ENCODE measurements at places on chromosomes 6 and 20.

DNA sequence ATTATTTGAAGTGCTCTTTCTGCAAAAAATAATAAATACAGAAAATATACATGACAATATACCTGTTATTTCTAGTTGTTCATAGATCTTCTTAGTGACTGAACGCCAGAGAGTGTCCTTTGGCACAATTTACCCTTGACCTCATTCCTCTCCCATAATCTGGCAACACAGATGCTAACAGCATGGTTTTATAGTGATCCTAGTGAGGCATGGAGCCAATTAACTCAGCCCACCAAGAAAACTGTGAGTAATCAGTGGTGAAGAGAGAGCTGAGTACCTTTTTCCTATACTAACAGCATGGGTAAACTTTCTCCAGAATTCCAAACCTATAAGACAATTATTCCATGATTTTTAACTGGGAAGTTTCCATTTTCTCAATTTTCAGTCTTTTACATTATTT lies 61.0 kb downstream of the VGLL2 start:
- no peak for DNase-seq

- no peak for DNase-seq
These were observed 4.1 kb downstream of the ZC3H12D start for GRCh38 chr6:149480502-149481280.

DNA sequence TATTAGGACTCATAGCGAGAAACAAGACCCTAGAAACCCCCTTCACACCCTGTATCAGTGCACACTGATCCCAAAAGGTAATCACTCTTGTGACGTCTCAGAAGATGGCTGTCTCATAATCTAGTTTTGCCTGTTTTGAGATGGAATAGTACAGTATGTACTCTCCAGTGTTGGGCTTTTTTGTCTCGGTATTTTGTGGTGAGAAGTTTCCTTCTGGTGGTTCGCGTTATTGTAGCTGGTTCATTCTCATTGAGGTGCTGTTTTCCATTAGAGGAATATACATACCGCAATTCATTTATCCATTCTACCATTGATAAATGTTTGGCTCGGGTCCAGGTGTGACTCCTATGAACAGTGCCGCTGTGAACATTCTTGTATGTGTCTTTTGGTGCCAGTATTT lies 27.9 kb upstream of the MAP3K4 start:
- no peak for DNase-seq

DNA sequence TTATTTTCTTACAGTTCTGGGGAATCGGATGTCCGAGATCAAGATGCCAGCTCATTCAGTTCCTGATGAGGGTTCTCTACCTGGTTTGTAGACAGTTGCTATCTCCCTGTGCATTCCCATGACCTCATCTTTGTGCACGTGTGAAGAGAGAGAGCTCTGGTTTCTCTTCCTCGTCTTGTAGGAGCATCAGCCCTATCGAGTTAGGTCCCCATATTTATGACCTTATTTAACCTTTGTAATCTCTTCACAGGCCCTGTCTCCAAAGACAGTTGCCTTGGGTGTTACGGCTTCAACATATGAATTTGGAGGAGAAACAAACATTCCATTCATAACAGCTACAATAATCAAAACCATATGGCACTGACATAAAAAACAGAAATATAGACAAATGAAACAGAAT lies 455.3 kb downstream of the HACE1 start:
- DNase-seq = no peak

DNA sequence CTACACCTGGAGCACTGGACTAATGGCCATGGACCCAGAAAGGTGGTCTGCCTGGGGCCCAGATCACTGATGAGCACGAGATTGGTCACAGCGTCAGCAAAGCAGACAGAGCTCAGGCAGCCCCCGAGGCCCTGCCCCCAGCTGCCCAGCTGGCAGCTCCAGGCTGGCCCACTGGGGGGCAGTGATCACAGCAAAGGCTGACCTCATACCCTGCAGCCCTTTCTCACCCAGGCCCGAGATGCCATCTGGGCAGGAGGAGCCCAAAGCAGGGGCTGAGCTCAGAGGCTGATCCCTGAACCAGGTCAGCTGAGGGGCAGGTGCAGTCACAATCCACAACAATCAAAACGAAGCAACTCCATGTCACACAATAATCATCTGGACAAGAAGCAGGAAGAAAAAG lies 4.1 kb downstream of the MAP1LC3A start:
- DNase-seq = no peak

DNA sequence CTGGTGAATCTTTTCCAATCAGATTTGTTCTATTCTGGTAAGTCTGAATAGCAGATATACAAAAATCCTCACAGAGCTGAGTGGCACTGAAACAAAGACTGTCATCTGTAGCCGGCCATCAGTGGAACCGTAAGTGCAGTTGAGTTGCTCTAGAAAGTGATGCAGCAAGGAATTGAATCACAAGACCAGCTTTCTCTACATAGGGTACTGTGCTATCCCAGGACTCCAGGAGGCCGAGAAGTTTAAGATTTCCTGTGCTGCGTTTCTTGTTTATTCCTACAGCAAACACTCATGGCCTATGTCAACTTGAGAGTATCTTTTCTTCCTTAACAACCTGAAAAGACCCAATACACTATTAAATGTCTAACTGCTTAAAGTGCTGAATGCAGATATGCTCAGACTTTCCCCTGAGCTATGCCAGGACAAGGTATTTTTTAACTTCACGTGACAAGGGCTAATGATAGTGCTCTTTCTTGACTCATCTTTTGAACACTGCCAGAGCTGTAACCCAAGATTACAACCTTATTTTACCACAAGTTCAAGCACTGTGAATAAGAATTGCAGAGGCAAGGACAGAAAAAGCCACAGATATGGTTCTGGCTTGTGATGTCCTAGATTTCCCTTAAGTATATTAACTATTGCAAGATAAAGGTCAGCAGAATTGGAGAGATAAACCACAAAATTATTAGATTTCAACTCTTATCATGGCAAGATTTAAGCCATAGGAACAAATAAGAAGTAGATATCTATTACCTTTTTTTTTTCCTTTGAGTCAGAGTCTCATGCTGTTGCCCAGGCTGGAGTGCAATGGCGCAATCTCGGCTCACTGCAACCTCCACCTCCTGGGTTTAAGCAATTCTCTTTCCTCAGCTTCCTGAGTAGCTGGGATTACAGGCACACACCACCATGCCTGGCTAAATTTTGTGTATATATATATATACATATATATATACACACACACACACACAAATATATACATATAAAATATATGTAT lies 71.6 kb downstream of the GJA1 start:
- DNase-seq = peak; percentile 85

GRCh38 chr6:43942616-43943015 lies 172.6 kb downstream of the VEGFA start:
- no peak for DNase-seq

- no peak for DNase-seq
These were observed 44.6 kb downstream of the NKX2-4 start for GRCh38 chr20:21352703-21353102.

- DNase-seq = no peak
These were observed 41.5 kb upstream of the TENT5A start for GRCh38 chr6:81793821-81794475.

- no peak for DNase-seq
These were observed 86.8 kb downstream of the CDK19 start for GRCh38 chr6:110728501-110728900.

- DNase-seq = no peak
These were observed 10.2 kb downstream of the HDAC2 start for GRCh38 chr6:113960795-113961194.

DNA sequence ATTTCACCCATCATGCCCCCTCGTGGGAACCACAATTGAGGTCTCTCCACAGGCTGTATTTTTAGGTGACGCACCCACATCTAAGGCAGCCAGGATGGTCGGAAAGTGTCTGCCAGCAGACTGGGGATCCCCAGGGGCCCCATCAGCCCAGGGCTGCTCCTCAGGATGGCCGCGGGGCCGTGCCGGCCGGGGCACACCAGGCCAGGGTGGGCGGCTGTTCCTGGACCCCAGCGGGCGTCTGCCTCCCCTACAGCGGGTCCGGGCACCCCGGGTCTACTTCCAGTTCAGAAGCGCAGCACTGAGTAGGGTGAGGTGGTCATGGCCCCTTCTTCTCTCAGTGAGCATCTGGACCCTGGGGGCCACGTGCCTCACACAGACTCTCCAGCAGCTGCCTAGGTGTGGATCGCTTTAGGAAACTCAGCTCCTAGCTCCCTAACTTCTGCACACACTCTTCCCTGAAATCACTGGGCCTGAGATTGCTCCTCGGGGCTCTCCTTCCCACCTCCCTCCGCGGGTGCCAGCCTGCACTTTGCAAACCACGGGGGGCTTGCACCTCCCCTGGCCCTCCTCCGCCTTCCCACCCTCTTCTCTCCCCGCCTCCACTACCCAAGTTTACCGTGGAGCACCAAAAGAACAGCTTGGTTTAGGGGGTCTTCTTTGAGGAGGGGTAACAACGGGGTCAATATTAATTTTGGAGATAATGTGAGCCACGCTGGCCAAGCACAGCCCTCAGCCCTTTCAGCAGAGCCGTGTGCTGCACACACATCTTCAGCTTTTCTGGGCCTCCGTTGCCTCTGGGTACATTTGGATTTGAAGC lies 14.2 kb upstream of the FOXC1 start:
- DNase-seq = no peak

DNA sequence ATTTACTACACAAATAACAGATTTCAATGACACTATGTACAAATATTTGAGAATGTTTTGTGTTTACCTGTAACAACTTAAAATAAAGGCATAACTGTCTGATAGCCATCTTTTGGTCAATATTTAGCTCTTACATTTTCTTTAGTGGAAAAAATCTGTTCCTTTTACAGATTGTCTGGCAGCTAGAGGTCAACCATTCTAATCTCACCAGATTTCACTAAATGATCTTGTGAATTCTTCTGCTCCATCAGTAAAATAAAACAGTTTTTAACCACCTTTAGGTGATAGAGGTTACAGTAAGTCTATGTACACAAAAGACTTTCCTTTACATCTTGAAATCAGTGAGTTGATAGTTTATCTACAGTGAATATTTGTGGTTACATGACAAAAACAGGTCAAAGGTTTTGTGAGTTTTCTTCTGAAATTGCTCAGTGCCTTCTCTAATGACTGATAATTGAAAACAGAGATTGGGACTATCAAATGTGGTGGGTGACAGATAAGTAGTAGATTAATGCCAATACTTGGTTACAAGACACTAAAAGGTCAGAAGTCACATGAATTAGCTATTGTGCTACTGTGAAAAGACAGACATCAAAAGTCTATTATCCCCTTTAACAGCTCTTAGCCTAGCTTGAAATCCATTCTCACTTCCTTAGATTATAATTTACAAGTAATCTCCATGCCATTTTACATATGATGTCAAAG lies 47.4 kb downstream of the BMP5 start:
- no peak for DNase-seq

DNA sequence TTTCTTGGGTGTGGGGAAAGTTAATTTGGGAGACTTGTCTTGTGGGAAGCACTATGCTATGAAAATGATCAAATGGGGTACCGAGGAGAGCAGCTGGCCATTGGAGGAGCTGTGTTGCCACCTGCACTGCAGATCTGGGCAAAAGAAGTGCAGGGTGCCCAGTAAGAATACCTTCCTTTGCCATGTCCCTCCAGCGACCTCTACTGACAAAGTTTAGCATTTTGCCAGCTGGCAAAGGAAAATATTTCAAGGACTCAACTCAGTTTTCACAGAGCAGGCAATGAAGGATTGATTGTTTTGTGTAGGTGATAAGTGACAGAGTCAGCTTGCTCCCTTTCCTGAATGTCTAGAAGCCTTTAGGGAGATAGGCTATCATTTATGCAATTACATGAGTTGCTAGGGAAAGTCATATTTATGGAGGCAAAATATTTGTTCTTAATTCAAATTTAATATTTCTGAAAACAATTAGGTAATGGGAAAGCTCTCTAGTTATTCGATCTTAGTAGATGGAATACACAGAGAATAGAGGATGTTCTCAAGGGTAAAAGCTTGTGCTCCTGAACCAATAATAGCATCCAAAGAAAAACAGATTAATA lies 118.4 kb downstream of the FARS2 start:
- no peak for DNase-seq

DNA sequence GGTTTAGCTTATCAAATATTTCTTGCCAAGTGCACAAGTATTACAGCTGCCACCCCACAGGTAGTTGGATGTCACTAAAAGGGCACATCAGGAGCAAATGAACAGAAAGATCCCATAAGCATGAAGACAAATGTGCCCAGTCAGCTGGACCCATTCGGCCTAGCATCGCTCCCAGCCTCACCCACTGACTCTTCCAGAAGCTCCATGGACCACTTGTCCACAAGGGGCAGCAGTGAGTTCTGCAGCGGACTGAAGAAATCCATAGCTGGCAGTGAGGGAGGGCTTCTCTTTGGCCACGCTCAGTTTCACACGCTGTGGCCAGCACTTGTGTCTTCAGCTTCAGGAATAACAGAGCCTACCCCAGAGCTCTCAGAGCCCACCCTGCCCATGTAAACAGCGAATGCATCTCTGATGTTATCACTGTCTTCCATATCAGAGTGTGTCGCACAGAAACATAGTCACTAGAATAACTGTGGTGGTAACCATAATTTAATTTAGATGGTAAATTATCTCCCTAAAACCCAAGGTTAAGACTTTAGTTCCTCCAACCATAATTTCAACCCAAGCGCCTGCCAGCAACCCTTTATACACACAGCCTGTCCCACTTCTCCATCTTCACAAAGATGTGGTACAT lies 15.8 kb downstream of the CGA start:
- DNase-seq = peak; percentile 6

DNA sequence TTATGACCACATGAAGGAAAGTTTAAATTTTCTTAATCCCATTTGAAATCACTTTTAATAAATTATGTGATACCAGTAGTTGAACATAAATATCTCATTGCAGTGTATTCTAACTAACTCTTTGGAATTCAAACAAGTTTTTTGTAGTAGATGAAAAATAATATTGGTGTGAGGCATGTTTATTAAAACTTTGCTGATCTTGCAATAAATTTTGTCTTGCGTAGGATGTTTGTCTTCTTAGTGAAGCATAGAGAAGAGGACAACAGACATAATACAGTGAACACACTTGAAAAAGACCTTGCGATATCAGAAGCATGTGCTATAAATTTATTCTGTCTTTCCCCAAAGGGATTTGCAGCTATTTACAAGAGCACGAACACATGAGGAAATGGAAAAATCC lies 140.7 kb downstream of the HTR1B start:
- no peak for DNase-seq

DNA sequence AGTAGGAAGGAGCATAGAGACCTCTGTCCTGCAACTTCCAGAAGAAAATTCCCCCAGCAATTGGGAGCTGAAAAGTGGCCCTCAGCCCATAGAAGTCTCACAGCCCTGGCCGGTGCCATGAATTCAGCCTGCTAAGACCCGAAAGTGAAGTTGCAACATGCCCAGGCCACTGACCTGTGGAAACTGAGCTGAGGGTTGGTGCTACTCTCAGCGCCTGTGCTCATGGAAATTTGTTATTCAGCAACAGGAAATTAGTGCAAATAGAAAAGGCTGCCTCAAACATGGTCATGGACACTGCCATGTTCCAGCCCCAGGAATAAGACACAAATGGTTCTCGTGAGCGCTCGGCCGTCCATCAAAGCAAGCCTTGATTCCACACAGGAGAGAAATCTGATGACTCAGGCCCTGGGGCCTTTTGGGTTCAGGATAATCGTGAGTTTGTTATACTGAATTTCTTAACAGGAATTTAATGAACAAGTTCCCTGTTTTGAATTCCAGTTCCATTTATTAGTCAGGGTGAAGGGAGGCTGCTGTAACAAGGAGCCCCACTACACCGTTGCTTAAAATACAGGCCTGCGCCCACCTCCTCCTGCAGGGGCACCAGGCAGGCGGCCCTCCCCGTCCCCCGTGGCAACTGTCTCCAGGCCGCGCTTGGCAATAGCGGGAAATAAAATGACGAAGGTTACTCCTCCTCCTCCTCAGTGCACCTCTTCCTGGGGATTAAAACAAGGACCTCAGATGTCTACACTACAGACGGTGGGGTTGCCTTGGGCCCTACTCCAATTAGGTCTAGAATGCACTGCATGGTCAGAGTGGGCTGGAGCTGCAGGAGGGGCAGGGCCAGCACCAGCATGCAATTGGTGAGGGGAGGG lies 152.9 kb downstream of the ERMARD start:
- no peak for DNase-seq

Data from epithelial cell of proximal tubule (primary cell).